ENCODE measurements at places on chromosomes 2 and 18.

DNA sequence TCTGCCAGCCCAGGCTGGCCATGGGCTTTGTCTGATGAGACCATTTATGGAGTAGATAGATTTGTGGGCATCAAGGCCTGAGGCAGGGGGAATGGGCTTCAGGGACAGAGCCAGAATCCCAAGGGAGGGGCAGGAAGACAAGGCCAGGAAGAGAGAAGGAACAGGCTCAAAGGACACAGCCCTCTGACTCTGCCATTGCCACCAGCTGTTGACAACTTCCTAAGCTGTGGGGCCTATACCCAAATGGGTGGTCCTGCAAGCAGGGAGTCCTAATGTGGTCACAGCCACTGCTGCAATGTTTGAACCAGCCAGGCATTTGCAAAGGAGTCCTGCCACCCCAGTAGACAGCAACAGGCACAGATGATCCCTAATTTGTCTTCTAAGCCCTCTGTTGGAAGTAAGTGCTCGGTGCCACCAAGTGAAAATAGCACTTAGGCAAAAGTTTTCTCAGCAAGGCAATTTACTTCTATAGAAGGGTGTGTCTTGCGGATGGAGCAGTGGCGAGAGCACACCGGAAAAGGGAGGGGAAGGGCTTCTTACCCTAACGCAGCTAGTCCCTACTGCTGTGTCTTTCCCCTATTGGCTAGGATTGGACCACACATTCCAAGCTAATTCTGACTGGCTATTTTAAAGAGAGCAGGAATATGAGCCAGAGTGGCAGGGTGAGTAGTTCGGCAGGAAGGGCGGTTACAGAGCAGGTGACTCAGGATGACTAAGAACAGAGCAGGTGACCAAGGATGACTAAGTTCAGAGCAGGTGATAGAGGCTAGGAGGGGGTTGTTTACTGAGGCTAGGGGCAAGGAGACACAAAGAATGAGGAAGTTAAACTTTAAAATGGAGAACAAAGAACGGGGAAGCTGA is 47.2 kb downstream of the C1QL2 start:
- DNase-seq: no peak

DNA sequence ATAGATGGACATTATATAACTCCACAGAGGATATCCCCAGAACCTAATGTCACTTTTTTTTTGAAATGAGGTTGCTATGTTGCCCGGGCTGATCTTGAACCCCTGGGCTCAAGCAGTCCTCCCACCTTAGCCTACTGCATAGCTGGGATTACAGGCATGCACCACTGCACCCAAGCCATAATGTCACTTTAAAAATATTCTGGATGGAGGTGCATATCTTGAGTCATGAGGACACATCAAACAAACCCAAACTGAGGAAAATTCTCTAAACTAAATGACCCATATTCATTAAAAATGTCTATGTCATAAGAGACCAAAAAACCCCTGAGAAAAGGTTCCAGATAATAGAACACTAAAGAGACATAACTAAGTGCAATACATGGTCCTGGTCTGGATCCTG is 36.3 kb downstream of the OSGEPL1 start:
- no peak for DNase-seq

DNA sequence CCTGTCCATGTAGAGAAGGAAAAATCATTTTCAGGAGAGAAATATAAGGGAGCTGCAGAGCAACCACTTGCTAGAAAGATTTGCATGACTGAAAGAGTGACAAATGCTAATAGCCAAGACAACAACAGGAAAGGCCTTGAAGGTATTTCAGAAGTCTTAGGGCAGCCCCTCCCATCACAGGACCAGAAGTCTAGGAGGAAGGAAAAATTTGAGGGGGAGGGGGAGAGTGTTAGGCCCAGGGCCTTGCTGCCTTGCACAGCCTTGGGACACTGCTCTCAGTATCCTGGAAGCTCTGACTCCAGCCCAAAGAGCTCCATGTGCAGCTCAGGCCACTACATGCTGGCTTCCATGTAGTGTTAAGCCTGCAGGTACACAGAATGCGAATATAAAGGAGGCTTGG is 266.9 kb downstream of the GLI2 start:
- DNase-seq: no peak

DNA sequence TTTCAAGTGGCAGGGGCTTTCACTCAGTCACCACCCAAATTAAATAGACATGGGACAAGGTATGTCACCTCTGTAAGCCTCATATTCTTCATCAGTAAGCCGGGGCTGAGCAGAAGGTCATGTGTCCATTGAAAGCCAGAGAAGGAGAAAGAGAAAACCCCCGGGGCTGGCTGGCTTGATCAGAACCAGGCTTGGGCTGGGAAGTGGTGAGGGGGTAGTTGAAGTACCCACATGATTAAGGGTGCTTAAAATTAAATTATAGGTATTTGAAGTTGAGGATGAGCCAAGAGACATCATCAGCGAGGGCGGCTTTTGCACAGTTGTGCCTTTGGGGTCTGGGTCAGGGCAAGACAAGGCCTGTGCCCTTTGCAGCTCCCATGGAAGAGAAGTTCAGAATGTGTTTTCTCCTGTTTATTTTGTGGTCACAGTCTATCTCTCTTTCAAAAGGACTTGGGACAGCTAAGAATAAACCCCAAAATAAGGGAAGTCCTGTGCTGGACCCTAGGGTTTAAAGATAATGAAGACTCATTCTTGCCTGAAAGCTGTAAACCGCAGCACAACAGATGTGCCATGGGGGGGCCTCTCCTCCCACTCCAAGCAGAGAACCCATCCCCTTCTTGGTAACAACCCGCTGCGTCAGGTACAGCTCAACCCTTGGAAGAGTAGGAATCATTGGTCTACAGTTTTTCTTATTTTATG is 10.7 kb downstream of the DBI start:
- DNase-seq: no peak

DNA sequence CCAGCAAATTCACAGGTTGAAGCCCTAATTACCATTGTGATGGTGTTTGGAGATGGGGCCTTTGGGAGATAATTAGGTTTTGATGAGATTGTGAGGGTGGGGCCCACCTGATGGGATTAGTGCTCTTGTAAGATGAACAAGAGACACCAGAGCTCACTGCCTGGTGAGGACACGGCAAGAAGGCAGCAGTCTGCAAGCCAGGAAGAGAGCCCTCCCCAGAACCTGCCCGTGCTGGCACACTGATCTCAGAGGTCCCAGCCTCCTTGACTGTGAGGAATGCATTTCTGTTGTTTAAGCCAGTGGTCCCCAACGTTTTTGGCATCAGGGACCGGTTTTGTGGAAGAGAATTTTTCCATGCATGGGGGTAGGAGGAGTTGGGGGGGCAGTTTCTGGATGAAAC is 240.7 kb downstream of the KLHL29 start:
- no peak for DNase-seq

GRCh38 chr2:40097691-40098385 is 318.8 kb upstream of the THUMPD2 start:
- DNase-seq: no peak

DNA sequence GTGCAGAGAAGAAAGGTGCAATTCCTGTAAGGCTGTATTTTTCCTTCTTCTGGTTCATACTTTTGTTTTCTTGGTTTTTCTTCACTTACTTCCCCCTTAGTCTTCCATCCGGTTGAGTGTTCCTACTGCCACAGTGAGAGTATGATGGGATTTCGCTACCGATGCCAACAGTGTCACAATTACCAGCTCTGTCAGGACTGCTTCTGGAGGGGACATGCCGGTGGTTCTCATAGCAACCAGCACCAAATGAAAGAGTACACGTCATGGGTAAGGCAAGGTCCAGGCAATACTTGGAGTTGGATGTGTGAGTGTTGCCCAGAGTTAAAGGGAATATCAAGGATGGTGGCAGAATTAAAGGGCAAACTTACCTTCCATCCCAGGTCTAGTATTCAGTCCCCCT is 108.0 kb downstream of the DTNA start:
- no peak for DNase-seq

DNA sequence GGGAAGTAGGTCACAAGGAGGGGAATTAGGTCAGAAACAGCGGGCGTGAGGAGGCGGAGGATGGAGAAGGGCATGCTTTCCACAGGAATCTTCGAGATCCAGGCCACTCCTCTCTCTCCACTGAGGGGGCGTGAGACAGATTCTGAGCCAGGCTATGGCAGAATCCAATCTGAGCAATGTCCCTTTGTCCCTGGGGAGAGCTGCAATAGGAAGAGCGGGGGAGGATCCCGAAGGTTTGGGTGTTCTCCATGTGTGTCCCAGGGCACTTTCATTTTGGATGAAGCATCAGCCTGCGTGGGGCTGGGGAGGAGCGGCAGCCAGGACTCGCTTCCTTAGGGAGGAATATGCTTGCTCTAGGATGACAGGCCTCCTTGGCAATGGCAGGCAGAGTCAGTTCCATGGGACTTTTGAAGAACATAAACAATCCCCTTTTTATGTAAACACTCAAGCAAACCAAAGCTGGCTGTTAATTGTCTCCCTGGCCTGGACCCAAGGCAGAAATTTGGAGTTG is 84.0 kb downstream of the LIPG start:
- DNase-seq: no peak

DNA sequence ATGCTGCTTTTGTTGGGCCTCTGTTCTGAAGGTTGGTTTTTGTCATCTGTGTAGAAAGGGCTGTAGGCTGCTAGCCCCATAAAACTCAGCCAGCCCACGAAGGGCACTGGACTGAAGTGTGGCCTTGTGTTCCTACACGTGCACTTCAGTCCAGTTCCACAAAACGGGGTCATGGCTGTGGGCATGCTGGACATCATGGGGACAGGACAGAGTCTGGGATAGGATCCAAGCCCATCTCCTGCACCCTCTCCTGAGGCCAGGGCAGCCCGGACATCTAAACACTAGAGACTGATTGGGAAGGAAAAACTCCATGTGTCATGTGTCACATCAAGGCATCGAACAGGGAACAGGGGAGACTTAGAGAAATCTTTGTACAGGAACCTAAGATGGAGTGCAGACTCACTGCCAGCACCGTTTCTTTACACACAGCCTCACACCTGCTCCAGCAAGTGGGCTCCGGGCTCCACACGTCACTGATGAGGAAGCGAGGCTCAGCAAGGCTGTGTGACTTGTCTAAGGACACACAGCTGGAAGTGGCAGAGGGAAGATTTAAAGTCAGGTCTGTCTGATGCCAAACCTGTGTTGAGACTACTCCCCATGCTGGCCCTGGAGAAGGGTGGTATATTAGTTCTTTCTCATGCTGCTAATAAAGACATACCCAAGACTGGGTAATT is 74.8 kb upstream of the BCL2L11 start:
- DNase-seq: no peak

- no peak for DNase-seq
These were observed 243.0 kb downstream of the ZNF407 start for GRCh38 chr18:74840492-74841167.

- DNase-seq: no peak
These were observed 499.9 kb upstream of the SPHKAP start for GRCh38 chr2:228681426-228681825.

GRCh38 chr2:39516347-39517101 is 79.4 kb upstream of the MAP4K3 start:
- no peak for DNase-seq

GRCh38 chr2:53490659-53491058 is 276.9 kb upstream of the CHAC2 start:
- no peak for DNase-seq

DNA sequence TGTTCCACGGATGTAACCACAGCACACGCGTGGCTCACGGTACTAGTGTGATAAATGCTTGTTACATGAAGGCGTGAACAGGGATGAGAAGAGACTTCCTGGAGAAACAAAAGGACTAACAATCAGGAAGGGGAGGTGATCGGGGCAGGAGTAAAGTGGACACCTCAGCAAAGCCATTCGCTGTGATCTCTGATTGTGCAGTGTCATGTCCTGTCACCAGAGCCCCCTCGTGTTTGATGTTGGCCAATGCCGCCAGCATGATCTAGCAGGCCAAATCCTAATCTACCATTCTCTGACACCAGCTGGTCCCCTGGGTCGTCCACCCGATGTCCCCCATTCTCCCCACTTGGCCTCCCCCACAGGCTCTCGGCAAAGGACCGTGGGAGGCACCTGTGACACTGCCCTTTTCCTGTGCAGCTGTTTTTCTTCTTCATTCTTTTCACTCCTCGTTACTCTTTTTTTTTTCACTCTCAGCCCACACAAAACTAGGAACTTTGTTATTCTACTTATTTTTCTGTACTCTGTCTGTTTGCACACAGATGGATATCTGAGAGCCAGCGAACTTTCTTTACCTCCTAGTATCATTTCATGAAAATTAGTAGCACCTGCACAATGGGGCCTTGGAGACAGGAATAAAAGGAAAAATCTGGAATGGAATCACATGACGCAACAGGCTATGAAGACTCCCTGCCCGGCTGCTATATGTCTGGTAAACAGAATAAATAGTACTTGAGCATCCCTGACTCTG is 146.8 kb downstream of the TGIF1 start:
- peak; percentile 39 for DNase-seq

- DNase-seq: no peak
These were observed 15.4 kb downstream of the FN1 start for GRCh38 chr2:215420471-215420935.

GRCh38 chr2:74887960-74888700 is 54.2 kb downstream of the HK2 start:
- DNase-seq: no peak

GRCh38 chr2:181957668-181958067 is 28.0 kb upstream of the PPP1R1C start:
- DNase-seq: no peak

DNA sequence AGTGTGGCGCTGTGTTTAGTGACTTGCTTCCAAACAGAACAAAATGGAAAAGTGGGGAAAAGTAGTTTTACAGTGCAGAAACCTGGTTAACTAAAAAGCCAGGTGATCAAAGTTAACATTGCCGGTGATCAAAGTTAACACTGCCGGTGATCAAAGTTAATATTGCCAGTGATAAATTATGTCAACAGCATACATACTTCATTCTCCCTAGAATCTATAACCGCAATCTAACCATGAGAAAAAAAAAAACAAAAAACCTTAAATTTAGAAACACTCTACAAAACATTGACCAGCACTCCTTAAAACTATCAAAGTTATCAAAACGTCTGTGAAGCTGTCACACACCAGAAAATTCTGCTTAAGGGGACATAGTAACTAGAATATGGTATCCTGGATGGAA is 18.6 kb downstream of the MAP4K3 start:
- no peak for DNase-seq

DNA sequence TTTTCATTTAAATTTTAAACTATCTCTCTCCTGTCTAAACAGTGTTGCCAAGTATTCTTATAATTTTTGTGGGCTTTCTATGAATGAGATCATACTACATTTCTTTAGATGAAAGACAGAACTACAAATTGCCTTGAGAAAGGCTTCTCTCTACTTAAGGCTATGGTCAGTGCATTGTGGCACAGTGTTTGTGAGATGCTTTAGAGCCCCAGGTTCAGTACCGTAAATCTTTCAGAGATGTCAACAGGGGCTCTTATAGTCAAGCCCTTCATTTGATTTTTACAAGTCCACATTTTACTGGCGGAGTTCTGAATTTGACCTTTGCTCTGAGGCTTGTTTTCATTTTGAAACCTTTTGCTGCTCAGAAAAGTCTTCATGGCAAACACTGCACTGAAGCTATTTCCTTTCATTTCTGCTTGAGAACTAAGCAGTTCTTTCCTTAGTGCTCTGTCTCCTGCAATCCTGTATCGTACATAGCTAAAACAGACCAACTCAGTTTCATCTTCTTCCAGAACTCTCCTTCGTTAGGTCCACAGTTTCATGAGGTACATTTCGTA is 175.2 kb downstream of the NYAP2 start:
- no peak for DNase-seq

All from KG1 (cell line).